Mammary epithelial cell (primary cell): ENCODE measurements at places on chromosomes 13 and 19. TPM values are rescaled to one million over a fixed set of nuclear protein-coding genes. Genes with fewer than 3 reads are reported as not detected.

GRCh38 chr13:45590066-45590465, 25.5 kb downstream of the ERICH6B start:
- DNase-seq = no peak

- peak; percentile 23 for DNase-seq
These were observed 492.4 kb downstream of the SUCLA2 start for GRCh38 chr13:47508527-47509228.

FOXA3 gene
- not detected in 2 replicates for total RNA-seq

- no peak for DNase-seq
These were observed 246.9 kb upstream of the PRR20A start for GRCh38 chr13:56893843-56894242.

- no peak for DNase-seq
These were observed 14.0 kb downstream of the DPP9 start for GRCh38 chr19:4709440-4710280.

- no peak for DNase-seq
These were observed 1713.1 kb upstream of the PCDH20 start for GRCh38 chr13:63128716-63129115.

GRCh38 chr19:28574212-28574611, 638.7 kb downstream of the UQCRFS1 start:
- DNase-seq = no peak

DNM2 gene
- 123 and 125 TPM in 2 replicates for total RNA-seq
